ENCODE measurements at places on chromosomes 3 and 15. TPM values are rescaled to one million over a fixed set of nuclear protein-coding genes. Genes with fewer than 3 reads are reported as not detected.
A peak's percentile ranks its signal among the peaks of the same experiment; 100 is the strongest.

DNA sequence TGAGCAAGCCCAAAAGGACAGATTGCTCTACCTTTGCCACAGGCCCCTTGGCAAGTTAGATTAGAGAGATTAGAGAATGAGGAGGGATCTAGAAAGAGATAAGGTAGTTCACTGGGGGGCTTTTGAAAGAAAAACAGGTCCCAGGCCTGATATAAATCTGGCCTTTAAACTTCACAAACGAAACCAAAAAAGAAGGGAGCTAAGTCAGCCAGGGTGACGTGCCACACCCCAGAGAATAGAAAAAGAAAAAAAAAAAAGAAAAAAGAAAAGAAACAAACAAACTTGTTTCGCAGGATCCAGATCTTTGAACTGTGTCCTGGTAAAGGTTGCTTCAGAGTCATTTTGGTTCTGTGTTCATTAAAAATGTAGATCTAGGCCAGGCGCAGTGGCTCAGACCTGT is 3.6 kb downstream of the KAT2B start:
- H3K27me3 ChIP-seq, result no peaks in the 10 kb centered on the region
- H3K4me1 ChIP-seq, result peaks cover 58% of the 10 kb centered on the region
- H3K36me3 ChIP-seq, result no peaks in the 10 kb centered on the region
- DNase-seq, result peak; percentile 33
- peak overlapping the region; percentile 96 for H3K27ac ChIP-seq

ADAMTS9 gene
- not detected for polyA plus RNA-seq

NMNAT3 gene
- 4.5 TPM for polyA plus RNA-seq

KLHDC8B gene
- polyA plus RNA-seq, result not detected

DNA sequence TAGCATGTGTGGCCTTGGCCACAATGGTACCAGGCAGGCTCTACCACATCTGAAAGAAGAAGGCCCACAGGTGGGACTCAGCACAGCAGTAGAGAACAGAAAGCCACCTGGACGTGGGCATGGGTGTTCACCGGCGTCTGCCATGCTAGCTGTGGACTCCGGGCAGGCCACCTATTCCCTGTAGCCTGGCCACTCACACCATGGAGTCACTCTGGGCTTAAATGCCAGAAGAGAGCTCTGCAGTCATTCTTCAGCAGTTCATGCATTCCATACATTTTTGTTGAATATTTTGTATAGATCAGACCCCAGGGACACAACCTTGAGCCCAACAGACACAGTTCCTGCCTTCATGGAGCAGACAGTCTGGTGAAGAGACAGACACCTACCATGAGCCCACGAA is 138.6 kb downstream of the SRGAP3 start:
- no peak for DNase-seq
- H3K27me3 ChIP-seq, result peaks cover 14% of the 10 kb centered on the region
- no peak overlapping the region for H3K4me3 ChIP-seq
- H3K4me1 ChIP-seq, result no peaks in the 10 kb centered on the region
- H3K27ac ChIP-seq, result peak overlapping the region; percentile 80

ZNF619 gene
- polyA plus RNA-seq, result 3.7 TPM

GRCh38 chr3:29335438-29335837 is 54.6 kb downstream of the RBMS3 start:
- no peak for DNase-seq
- H3K36me3 ChIP-seq, result no peaks in the 10 kb centered on the region
- no peaks in the 10 kb centered on the region for H3K27me3 ChIP-seq
- no peak overlapping the region for H3K4me3 ChIP-seq
- no peak overlapping the region for H3K27ac ChIP-seq

CEMIP gene
- not detected for polyA plus RNA-seq

DNA sequence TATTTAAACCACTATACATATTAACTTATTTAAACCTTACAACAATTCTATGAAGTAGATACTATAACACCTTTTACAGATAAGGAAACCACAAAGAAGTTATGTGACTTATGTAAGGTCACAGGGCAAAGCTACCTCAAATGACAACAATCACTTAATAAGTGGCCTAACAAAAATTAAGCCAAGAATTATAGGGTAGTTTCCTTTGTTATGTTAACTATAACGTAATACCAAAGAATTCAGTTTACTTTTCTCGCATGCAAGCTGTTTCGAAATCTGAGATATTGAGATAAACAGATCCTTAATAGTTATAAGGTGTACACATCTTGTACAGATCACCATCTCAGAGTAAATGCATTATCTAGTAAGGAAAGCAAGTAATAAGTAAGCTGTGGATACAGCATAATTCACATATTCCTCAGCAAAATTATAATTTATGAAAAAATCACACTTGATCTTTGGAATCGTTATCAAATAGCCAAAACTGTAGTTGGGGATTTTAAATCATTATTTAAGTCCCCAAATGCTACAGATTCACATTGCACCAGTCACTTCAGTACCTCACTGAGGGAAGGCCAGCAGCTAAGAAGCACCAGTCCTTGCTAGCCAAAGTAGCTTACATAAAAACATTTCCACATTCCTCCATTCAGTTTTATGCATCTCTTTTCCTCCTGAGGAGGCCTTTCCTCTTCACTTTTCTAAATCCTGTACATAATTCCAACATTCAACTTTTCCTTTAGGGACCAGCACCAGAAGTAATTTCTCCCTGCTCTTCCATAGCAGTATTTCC is 226.8 kb downstream of the TBC1D5 start:
- no peak overlapping the region for H3K4me3 ChIP-seq
- H3K4me1 ChIP-seq, result peaks cover 24% of the 10 kb centered on the region
- no peaks in the 10 kb centered on the region for H3K27me3 ChIP-seq
- DNase-seq, result no peak
- H3K27ac ChIP-seq, result no peak overlapping the region
- no peaks in the 10 kb centered on the region for H3K36me3 ChIP-seq

GRCh38 chr3:4722103-4722502 is 229.0 kb downstream of the ITPR1 start:
- no peak for DNase-seq
- H3K36me3 ChIP-seq, result peaks cover 14% of the 10 kb centered on the region
- H3K27ac ChIP-seq, result peak overlapping the region; percentile 12
- H3K27me3 ChIP-seq, result no peaks in the 10 kb centered on the region
- no peak overlapping the region for H3K4me3 ChIP-seq

DNA sequence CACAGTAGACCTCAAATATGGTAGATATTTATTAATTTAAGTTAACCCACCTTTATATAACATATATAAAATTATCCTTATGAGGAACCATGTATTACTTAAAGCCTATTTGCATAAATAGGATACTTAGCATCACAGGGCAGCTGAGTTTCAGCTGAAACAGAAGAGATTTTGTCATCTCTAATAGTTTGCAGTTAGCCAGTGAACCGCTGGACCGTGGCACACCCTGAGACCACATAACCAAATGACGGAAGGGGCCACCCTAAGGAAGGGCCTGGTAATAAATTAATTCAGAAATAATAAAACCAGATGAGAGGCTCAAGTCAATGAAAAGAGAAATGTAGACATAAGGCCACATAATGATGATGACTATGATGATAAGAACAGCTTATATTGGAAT is 107.7 kb downstream of the MYO5A start:
- peak overlapping the region; percentile 78 for H3K27ac ChIP-seq
- peak; percentile 6 for DNase-seq
- no peak overlapping the region for H3K4me3 ChIP-seq
- H3K4me1 ChIP-seq, result peaks cover 13% of the 10 kb centered on the region
- H3K36me3 ChIP-seq, result peaks cover 9% of the 10 kb centered on the region

TOPBP1 gene
- 11.6 TPM for polyA plus RNA-seq

GRCh38 chr3:6785726-6786125 is 75.2 kb upstream of the GRM7 start:
- no peaks in the 10 kb centered on the region for H3K36me3 ChIP-seq
- H3K27me3 ChIP-seq, result no peaks in the 10 kb centered on the region
- no peaks in the 10 kb centered on the region for H3K4me1 ChIP-seq
- no peak for DNase-seq
- no peak overlapping the region for H3K4me3 ChIP-seq

- no peak for DNase-seq
- H3K27me3 ChIP-seq, result no peaks in the 10 kb centered on the region
- H3K4me1 ChIP-seq, result peaks cover 8% of the 10 kb centered on the region
Measured at GRCh38 chr3:149270180-149270579, 48.6 kb upstream of the CP start.

SLC15A2 gene
- polyA plus RNA-seq, result 3.2 TPM

SPESP1 gene
- polyA plus RNA-seq, result 0.85 TPM

DNA sequence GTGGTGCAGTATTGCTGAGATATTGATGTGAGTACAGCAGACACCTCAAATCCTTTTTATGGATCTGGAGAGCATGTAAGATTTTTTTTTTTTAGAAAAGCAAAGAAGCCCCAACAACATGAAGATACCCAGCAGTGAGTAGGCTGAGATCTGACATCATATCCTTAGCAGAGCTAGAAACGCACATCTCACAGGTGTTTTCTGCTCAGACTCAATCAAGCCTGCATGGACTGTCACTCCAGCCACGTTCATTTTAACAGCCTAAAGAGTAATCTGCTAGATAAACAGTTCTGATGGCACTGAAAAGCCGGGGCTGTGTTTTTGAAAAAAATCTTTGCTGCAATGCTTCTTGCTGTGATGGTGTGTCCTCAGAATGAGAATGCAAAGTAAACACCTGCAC is 544.2 kb downstream of the FGF12 start:
- H3K27me3 ChIP-seq, result no peaks in the 10 kb centered on the region
- no peak for DNase-seq
- H3K36me3 ChIP-seq, result no peaks in the 10 kb centered on the region
- no peak overlapping the region for H3K27ac ChIP-seq
- H3K4me1 ChIP-seq, result no peaks in the 10 kb centered on the region
- H3K4me3 ChIP-seq, result no peak overlapping the region

- H3K27ac ChIP-seq, result peak overlapping the region; percentile 27
- H3K36me3 ChIP-seq, result peaks cover 13% of the 10 kb centered on the region
- H3K4me3 ChIP-seq, result peak overlapping the region; percentile 2
- no peaks in the 10 kb centered on the region for H3K27me3 ChIP-seq
Measured at GRCh38 chr15:90561344-90562244, 31.9 kb downstream of the CRTC3 start.

- H3K36me3 ChIP-seq, result no peaks in the 10 kb centered on the region
- no peaks in the 10 kb centered on the region for H3K4me1 ChIP-seq
- H3K27ac ChIP-seq, result no peak overlapping the region
- H3K27me3 ChIP-seq, result peaks cover 24% of the 10 kb centered on the region
Measured at GRCh38 chr3:156433138-156433537, 121.8 kb downstream of the SSR3 start.

GRCh38 chr3:124249038-124249437 is 257.1 kb upstream of the ROPN1 start:
- no peak overlapping the region for H3K27ac ChIP-seq
- no peaks in the 10 kb centered on the region for H3K36me3 ChIP-seq
- no peak for DNase-seq
- no peak overlapping the region for H3K4me3 ChIP-seq
- H3K4me1 ChIP-seq, result no peaks in the 10 kb centered on the region

GOLGA6A gene
- polyA plus RNA-seq, result not detected

GCNT3 gene
- polyA plus RNA-seq, result not detected

GRCh38 chr15:25245801-25246622 is 192.8 kb downstream of the UBE3A start:
- no peak for DNase-seq
- H3K4me1 ChIP-seq, result no peaks in the 10 kb centered on the region
- H3K4me3 ChIP-seq, result peak overlapping the region; percentile 29
